ENCODE measurements at places on chromosomes 5 and 9. TPM values are rescaled to one million over a fixed set of nuclear protein-coding genes. Genes with fewer than 3 reads are reported as not detected.

Gene KIF12
- total RNA-seq: not detected

Gene NDUFS4
- total RNA-seq: 35.6 TPM

Gene KIAA1958
- total RNA-seq: 7.4 TPM

Gene GABRA6
- total RNA-seq: not detected

Gene C9orf43
- 0.76 TPM for total RNA-seq

Gene UGCG
- total RNA-seq: 111 TPM

Gene ADRA1B
- 0.53 TPM for total RNA-seq

Gene NREP
- 12.6 TPM for total RNA-seq

Gene REEP2
- 0.42 TPM for total RNA-seq

Gene RNF208
- 1.9 TPM for total RNA-seq

Gene CHSY3
- not detected for total RNA-seq

DNA sequence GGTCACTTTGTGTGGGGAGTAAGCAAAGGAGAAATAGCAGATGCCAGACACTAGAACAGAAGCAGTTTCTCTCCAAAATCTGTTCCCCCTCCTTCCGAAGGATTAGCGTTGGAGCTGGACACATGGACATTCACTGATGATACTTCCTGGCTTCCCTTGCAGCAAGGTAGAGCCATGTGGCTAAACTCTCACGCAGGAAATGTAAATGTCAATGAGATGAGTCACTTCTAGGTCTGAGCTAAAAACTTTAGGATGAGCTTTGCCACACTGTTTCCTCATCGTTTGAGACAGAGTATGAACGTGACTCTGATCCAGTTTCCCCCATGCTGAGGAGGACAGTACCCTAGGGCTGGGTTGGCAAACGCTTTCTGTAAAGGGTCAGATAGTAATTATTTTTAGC is 5.1 kb downstream of the BHMT2 start:
- H3K27ac ChIP-seq: no peak overlapping the region
- no peak for DNase-seq
- no peaks in the 10 kb centered on the region for H3K36me3 ChIP-seq
- no peaks in the 10 kb centered on the region for H3K4me1 ChIP-seq

DNA sequence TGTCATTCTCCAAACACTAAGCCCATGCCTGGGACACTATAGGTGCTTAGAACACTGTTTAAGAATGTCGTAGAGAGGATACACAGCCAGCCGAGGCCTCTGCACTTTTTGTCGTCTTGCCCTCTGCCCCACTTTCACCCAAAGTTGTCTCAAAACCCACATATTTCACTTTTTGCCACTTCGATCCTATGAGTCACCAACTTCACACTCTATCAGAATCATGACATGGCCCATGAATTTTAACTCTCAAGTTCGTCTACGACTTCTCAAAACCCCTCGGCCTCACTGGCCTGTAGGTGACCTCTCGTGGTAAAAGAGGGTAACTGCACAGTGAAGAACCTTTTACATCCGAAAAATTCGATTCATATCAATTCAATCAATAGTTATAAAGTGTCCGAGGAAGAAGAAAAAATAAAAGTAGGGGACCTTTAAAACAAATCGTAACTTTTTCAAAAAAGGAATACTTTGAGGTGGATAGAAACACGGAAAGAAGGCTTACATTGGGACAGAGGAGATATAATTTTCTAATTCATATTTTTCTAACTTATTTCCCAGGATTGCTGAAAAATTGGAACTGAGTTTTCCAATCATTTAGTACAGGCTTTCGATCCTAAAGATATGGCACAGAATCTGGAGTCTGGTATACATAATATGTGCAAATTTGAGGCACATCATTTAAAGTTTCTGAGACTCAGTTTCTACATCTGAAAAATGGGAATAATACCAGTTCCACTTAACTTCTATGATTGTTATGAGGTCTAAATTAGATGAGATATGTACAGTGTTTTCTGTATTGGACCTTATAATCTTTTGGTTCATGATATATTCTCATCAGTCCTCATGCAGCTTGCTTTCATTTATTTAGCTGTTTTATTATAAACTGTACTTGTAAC is 122.6 kb downstream of the APBA1 start:
- no peaks in the 10 kb centered on the region for H3K36me3 ChIP-seq
- H3K4me3 ChIP-seq: no peak overlapping the region
- peaks cover 6% of the 10 kb centered on the region for H3K27me3 ChIP-seq

GRCh38 chr9:28961623-28962022 is 1388.3 kb upstream of the C9orf72 start:
- no peak for DNase-seq
- no peak overlapping the region for H3K27ac ChIP-seq
- no peaks in the 10 kb centered on the region for H3K36me3 ChIP-seq
- H3K27me3 ChIP-seq: no peaks in the 10 kb centered on the region
- no peaks in the 10 kb centered on the region for H3K4me1 ChIP-seq

DNA sequence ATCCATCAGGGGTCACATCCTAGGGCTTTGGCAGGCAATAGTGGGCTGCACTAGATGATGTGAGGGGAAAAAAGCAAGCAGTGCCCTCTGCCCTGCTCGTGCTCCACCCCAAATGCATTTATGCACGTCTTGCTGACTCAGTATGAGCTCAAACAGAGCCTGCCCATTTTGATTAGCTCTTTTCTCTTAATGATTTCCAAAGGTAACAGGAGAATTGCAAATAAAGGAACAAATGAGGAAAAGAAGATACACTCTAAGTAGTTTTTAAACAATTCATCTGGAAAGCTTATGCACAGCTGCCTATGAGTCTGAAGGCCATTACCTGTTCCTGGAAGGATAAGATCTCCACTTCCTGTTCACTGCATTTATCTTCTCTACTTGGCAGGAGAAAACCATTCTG is 364.2 kb downstream of the TMEM232 start:
- H3K4me3 ChIP-seq: no peak overlapping the region
- no peaks in the 10 kb centered on the region for H3K4me1 ChIP-seq
- DNase-seq: no peak
- H3K27me3 ChIP-seq: no peaks in the 10 kb centered on the region
- H3K36me3 ChIP-seq: no peaks in the 10 kb centered on the region

DNA sequence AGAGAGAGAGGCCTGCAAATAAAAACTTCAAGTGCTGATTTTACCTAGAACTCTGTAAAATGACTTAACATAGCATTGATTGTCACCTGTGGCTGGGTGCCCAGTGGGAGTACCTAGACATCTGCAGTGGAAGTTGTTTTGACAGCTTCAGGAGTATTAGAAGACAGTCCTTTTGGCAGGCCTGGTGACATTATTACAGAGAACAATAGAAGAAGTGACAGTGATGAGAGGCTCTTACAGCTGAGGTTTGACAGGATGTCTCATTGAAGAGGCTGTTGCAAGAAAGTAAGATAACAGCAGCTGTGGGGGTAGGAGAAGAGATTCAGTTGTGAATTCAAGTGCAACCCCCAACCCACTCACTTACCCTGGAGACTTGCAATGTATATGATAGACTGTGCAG is 27.9 kb upstream of the MUSK start:
- DNase-seq: no peak
- H3K4me1 ChIP-seq: no peaks in the 10 kb centered on the region
- H3K4me3 ChIP-seq: no peak overlapping the region

GRCh38 chr9:133108794-133109641 is 12.0 kb downstream of the RALGDS start:
- H3K4me1 ChIP-seq: peaks cover 25% of the 10 kb centered on the region
- no peaks in the 10 kb centered on the region for H3K27me3 ChIP-seq
- H3K27ac ChIP-seq: no peak overlapping the region
- no peak overlapping the region for H3K4me3 ChIP-seq
- H3K36me3 ChIP-seq: peaks cover 46% of the 10 kb centered on the region
- DNase-seq: no peak

GRCh38 chr5:145697251-145697990 is 137.7 kb downstream of the PRELID2 start:
- no peaks in the 10 kb centered on the region for H3K36me3 ChIP-seq
- H3K4me1 ChIP-seq: no peaks in the 10 kb centered on the region
- no peaks in the 10 kb centered on the region for H3K27me3 ChIP-seq
- H3K27ac ChIP-seq: no peak overlapping the region
- no peak overlapping the region for H3K4me3 ChIP-seq

- H3K4me1 ChIP-seq: no peaks in the 10 kb centered on the region
- DNase-seq: no peak
- H3K27me3 ChIP-seq: no peaks in the 10 kb centered on the region
- H3K27ac ChIP-seq: no peak overlapping the region
- H3K36me3 ChIP-seq: no peaks in the 10 kb centered on the region
- no peak overlapping the region for H3K4me3 ChIP-seq
These were observed 10.9 kb downstream of the DNLZ start for GRCh38 chr9:136352682-136353081.

DNA sequence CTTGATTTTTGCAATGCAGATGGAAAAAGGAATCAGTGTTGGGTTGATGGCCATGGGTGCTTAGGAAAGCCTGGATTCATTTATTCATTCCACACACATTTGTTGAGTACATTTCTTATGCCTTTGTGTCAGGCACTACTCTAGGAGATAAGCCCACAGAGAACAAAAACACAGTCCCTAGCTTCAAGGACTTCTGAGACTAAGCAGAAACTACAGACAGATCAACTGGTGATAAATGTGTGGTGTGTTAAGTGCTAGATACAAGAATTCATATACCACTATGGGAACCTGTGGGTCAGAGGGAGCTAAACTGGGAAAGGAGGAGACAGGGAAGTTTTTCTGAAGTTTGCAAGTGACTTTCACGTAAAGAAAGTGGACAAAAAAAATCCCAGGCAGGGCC is 119.9 kb downstream of the CEMIP2 start:
- no peak overlapping the region for H3K4me3 ChIP-seq
- H3K4me1 ChIP-seq: peaks cover 17% of the 10 kb centered on the region
- H3K27me3 ChIP-seq: peaks cover 9% of the 10 kb centered on the region
- H3K27ac ChIP-seq: no peak overlapping the region
- no peaks in the 10 kb centered on the region for H3K36me3 ChIP-seq
- DNase-seq: no peak

DNA sequence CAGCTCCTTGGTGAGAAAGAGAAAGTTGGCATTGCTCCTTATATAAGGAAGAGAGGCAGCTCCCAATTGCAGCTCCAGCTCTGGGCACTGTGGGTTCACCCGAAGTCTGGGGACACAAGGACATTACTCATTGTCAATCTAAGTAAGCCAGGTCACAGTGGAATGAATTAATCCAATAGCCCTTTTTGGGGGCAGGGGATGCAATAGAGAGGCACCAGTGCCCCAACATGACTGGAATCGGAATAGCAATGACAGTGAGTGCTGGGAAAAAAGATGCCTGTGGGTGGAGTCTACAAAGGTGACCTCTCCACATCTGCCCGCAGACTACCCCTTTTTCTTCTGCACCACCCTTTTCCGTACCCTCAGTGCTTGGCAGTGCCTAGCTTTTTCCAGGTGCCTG is 11.1 kb upstream of the NEUROG1 start:
- no peak overlapping the region for H3K4me3 ChIP-seq
- H3K4me1 ChIP-seq: peaks cover 15% of the 10 kb centered on the region

- peak overlapping the region; percentile 41 for H3K4me3 ChIP-seq
- DNase-seq: no peak
- no peaks in the 10 kb centered on the region for H3K36me3 ChIP-seq
- peaks cover 2% of the 10 kb centered on the region for H3K27me3 ChIP-seq
These were observed 18.7 kb upstream of the NRARP start for GRCh38 chr9:137320555-137321384.

DNA sequence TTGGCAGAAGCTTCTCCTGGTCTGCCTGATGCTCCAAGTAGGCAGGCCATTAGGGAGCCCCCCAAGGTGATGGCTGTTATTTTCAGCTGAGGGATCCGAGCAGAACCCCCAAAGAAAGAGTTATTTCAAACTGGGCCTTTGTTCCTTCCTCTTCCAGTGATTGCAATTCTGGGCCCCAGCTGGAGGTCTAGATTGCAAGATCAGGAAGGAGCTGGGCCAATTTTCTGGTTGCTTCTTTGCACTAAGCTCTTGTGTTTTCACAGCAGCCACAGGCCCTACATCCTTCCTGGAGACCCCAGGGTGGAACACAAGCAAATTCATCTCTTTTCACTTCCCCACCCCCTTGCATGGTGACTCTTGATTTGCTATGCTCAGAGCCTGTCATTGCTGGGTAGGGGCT is 215.0 kb downstream of the SEMA6A start:
- no peak for DNase-seq
- H3K27me3 ChIP-seq: no peaks in the 10 kb centered on the region
- peaks cover 11% of the 10 kb centered on the region for H3K36me3 ChIP-seq
- peaks cover 27% of the 10 kb centered on the region for H3K4me1 ChIP-seq

GRCh38 chr5:171312129-171312974 is 3.3 kb downstream of the TLX3 start:
- H3K4me1 ChIP-seq: peaks cover 17% of the 10 kb centered on the region
- no peak overlapping the region for H3K27ac ChIP-seq
- no peaks in the 10 kb centered on the region for H3K36me3 ChIP-seq
- peak overlapping the region; percentile 61 for H3K4me3 ChIP-seq

DNA sequence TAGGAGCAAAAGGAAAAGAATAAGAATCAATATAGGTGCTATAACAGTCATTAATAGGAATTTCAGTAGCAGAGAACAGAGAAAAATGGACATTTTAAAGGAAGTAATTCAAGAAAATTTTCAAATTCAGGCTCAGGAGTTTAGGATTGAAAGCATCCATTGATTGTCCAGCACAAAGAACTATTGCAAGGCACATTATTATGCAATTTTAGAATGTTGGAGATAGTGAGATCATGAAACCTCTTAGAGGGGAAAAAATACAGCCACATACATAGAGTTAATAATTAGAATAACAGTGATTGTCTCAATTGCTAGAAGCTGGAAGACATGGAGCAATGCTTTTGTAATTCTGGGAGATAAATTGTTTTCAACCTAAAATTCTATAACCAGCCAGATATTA is 31.5 kb downstream of the CNTLN start:
- no peak for DNase-seq
- H3K4me1 ChIP-seq: no peaks in the 10 kb centered on the region
- no peak overlapping the region for H3K27ac ChIP-seq
- H3K4me3 ChIP-seq: no peak overlapping the region
- no peaks in the 10 kb centered on the region for H3K36me3 ChIP-seq

DNA sequence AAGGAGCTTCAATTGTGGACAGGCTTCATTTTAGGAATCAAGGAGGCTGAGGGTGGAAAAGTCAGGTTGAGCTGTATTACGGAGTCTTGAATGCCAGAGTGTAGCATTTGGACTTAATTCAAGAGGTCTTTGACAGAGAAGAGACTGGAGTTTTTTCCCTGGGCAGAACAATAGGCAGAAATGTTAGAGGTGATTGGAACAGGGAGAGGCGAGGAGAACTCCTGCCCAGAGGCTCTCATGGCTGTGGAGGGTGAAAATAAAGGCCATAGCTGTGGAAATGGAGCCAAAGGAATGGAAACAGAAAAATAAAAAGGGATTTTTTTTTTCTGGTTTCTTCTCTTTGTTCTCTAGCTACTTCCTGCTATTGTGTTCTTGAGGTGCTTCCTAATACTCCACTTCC is 3.7 kb upstream of the IFNB1 start:
- H3K4me1 ChIP-seq: peaks cover 3% of the 10 kb centered on the region
- H3K4me3 ChIP-seq: no peak overlapping the region
- no peaks in the 10 kb centered on the region for H3K27me3 ChIP-seq
- H3K27ac ChIP-seq: no peak overlapping the region

Measured in activated B cell treated with CpG ODN at 0.5 μM for 24 hours (primary cell).